ENCODE measurements at places on chromosomes 1 and 21.

DNA sequence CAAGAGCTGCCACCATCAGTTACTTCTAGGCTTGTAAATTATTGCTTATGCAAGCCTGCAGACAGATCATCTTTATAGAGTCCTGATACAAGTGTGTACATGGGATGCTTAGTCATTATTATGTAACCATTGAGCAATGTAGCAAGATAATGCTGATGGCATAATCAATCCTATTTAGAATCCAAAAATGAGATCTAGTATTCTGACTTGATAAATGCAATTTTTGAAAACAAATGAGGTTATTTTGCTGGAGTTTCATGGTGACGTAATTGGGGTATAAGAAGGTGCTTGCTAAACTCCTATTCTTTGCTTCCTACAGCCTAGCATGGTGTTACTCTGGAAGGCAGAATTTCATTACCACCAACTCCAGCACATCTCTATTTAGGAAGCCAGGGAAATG lies 801.7 kb upstream of the PRMT6 start:
- no peak for DNase-seq

GRCh38 chr1:40241362-40241761 lies 6.4 kb upstream of the TMCO2 start:
- no peak for DNase-seq

DNA sequence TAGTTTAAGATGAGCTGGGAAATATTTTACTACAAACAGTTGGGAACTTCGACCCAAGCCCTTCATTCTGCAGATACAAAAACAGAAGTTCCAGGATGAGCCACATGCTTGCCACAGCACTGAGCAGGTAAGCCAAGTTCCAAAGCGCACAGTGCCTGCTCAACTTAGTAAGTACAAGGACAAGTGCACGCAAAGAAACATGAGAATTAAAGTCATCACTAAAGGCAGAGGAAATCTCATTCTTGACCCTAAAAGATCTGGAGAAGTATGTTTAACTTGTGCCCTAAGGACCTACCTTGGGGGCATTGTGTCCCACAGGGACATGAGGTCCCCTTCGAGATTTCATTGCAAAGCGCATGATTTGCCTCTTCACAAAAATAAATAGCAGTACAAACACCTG lies 1.2 kb upstream of the UBAP2L start:
- no peak for DNase-seq

- no peak for DNase-seq
Measured at GRCh38 chr1:21836729-21837128, 24.7 kb downstream of the LDLRAD2 start.

DNA sequence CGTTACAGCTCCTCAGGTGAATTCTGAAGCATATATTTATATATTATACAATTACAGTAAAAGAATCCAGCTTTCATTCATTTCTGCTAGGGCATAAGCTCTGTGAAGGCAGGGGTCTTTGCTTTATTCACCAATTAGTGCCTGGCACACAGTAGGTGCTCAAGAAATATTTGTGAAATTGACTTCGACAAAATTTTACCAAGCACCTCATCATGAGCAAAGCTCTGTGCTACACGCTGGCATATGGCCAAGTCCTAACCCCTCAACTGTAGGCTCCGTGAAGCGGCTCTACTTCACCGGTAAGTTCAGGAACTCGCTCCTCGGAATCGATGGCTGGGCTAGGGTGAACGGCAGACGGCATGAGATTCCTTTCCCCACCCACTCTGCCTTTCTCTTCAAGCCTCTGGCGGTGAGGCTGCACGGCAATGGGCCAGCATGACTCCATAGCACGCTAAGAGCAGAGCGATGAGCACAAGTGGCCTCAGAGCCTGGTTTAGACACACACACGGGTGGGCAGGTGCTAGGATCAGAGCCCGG lies 8.7 kb downstream of the C1orf174 start:
- no peak for DNase-seq

DNA sequence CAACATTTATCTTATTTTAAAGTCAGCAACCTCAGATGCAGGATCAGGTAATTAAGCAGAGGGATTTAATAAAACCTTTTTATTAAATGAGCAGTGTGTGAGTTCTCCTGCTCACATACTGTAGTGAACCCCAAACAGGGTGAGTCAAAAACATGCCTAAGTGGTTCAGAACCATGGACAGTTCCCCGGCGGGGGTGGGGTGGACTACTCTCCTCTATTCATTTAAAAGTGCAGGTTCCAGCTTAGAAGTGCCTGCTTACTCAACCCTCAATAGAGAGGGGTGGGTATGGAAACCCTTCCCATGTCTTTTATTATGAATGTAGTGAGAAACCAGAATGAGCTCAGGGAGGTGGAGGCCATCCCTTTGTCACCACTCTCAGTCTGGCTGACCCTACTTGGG lies 397.9 kb downstream of the HHAT start:
- no peak for DNase-seq

DNA sequence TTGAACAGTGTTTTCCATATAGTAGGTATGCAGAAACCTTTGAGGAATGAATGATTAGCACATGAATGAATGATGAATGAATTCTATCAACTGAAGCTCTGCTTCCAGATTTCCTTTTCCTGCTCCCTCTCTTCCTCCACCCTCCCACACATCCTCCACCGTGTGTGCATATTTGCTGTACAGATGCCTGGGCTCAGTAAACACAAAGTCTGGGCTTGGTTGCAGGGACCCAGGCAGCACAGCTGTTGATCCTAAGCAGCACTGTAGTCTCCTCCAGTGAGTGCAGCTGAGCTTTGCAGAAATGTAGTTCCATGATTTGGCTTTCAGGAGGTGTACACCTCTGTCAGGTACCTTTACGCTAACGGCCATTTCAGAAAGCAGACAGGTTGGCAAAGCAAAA lies 611.7 kb downstream of the NUF2 start:
- no peak for DNase-seq

DNA sequence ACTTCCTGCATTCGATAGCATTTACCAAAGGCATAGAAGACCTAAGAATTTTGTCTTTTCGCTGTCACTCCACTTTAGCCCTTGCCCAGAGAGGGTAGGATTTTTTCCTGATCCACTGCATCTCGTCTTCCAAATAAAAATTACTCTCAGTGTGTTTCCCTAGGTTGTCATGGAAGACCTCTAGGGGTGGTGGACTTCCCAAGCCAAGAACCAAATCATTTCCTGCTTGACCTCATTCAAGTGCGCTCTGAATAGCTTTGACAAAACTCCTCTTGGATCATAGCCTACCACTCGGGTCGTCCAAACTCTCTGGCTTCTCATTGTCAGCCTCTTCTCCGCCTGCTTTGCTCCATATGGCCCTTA lies 431 bp upstream of the C1orf52 start:
- DNase-seq = no peak

DNA sequence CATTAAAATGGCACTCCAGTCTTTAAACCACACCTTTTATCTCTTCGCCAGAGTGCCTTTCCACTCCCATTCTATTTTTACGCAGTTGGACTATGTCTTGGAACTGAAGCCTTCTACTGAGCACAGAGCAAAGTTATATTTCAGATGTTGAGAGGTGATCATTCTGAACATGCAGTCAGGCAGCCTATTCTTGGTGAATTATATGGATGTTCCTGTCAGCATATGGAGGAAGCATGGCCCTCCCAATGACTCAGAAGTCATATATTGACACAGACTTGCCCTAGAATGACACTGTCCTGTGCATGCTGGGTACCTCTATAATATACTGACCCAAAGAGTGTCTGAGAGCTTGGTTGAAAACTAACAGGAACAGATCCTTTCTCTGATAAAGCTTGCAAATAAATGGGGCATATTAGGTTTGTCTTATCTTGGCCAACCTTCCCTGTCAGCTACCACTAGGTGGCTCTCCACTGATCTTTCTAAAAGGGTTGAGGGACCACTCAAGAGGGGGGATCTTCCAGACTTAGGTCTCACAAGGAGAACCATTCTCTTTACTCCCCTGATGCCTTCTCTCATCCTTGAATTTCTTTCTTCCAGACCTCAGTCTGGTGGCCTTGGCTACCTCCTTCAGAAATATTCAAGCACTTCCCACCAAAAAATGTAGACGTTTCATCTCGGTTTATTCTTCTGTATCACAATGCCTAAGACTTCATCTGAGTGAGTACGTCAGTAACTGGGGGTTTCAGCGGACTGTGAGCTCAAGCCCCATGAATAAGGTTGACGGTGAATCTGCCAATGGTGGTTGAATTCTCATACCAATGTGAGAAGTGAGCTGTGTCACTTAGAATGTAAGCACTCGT lies 11.8 kb upstream of the ALG14 start:
- no peak for DNase-seq

DNA sequence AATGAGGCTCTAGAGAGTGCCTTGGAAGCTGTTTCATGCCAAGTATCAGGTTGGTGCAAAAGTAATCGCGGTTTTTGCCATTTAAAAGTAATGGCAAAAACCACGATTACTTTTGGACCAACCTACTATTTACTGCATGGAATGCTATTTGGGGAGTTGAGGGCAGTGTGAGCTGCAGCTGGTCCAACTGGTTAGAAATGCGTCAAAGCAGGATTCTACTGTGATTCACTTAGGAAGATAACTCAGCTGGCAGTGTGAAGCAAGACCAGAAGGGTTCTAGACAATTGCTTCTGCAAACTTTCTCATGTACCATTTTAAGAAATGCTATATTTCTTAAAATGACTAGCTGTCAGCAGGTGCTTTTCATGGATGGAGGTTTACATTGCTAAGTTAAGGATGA lies 21.2 kb upstream of the PLA2G2C start:
- DNase-seq = no peak

- DNase-seq = no peak
Measured at GRCh38 chr1:1320666-1321448, 3.6 kb downstream of the INTS11 start.

DNA sequence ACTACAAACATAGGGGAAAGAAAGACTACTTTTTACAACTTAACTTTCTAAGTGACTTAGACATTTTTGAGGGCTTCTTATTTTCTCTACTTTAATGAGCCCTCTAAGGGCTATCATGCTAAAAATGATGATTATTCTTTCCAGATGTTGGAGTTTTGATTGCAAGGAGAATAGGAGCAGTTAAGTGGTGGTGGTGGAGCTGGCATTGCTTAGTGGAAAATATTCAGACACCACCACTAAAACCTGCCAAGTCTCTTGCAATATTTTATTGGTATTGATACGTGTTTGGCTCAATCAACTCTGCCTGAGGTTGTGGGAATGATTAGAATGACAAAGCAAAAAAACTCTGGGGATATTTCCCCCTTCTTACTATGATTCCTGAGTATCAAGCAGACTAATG lies 82.6 kb upstream of the PTGFR start:
- no peak for DNase-seq

- DNase-seq = no peak
Measured at GRCh38 chr21:41326414-41327080, 9.9 kb downstream of the FAM3B start.

DNA sequence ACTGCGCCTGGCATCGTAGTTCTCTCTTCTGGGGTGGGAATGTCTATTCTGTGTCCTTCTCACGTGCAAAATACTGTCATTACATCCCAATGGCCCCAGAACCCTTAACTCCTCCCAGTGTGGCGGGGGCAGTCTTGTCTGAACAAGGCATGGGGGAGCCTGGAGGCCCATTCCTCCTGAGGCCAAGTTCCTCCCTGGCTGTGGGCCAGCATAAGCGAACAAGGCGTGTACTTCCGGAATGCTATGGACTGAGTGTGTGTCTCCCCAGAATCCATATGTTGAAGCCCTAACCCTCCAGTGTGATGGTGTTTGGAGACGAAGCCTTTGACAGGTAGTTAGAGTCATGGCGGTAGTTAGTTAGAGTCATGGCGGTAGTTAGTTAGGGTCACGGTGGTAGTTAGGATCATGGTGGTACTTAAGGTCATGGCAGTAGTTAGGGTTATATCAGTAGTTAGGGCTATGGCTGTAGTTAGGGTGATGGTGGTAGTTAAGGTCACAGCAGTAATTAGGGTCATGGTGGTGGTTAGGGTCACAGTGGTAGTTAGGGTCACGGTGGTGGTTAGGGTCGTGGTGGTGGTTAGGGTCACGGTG lies 71.0 kb downstream of the PRKCZ start:
- DNase-seq = no peak

GRCh38 chr1:203291201-203292096 lies 13.9 kb upstream of the BTG2 start:
- no peak for DNase-seq

DNA sequence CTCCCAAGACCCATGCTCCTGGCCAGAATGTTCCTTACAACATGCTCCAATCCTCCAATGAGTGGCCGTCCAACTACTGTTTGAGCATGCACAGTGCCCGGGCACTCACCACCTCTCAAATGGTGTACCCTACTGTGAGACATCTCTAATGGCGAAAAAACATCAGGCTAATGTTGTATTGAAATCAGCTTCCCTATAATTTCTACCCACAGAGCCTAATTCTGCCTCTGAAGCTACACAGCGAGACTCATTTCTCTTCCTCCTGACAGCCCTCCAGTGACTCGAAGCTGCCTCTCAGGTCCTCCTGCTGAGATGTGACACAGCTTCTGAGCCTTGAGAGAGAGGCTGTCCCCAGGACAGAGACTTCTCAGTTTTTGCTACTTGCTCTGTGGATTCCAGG lies 130.7 kb downstream of the FAM78B start:
- DNase-seq = no peak

DNA sequence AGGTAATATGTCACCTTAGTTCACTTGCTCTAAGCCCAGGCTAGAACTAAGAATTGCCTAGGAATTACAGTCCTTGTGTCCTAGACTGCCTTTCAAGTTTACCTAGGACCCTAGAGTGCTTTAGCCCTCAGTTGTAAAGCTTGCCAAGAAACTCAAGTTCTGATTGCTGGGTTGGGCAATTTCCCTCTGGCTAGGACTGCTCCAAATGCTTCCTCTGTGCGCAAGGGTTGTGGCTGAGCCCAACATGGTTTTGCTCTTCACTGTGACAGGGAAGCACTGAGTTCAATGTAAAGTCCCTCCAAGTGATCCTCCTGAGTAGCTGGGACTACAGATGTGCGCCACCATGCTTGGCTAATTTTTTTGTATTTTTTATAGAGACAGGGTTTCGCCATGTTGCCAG lies 102.3 kb upstream of the NEK7 start:
- DNase-seq = no peak

GRCh38 chr1:51973587-51974474 lies 16.7 kb downstream of the RAB3B start:
- no peak for DNase-seq

DNA sequence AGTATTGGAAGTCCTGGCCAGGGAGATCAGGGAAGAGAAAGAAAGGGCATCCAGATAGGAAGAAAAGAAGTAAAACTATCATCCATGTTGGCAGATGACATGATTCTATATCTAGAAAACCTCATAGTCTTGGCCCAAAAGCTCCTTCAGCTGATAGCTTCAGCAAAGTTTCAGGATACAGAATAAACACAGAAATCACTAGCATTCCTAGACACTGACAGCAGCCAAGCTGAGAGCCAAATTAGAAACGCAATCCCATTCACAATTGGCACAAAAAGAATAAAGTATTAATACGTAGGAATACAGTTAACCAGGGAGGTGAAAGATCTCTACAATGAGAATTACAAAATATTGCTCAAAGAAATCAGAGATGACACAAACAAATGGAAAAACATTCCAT lies 44.6 kb downstream of the ZFYVE9 start:
- no peak for DNase-seq

- DNase-seq = no peak
Measured at GRCh38 chr1:91732291-91733107, 153.5 kb downstream of the TGFBR3 start.
